ENCODE measurements at places on chromosomes 3 and 15. TPM values are rescaled to one million over a fixed set of nuclear protein-coding genes. Genes with fewer than 3 reads are reported as not detected.

The C3orf85 gene
- 71.9 TPM for total RNA-seq

GRCh38 chr15:37134699-37135131, 34.4 kb upstream of the MEIS2 start:
- no peaks in the 10 kb centered on the region for H3K27me3 ChIP-seq
- H3K4me1 ChIP-seq, result no peaks in the 10 kb centered on the region
- H3K27ac ChIP-seq, result no peak overlapping the region

GRCh38 chr15:41285285-41285684, 47.1 kb downstream of the OIP5 start:
- H3K27me3 ChIP-seq, result no peaks in the 10 kb centered on the region
- peak overlapping the region; percentile 90 for H3K4me3 ChIP-seq
- H3K27ac ChIP-seq, result no peak overlapping the region
- no peaks in the 10 kb centered on the region for H3K4me1 ChIP-seq
- no peak for DNase-seq
- H3K36me3 ChIP-seq, result no peaks in the 10 kb centered on the region

GRCh38 chr3:143471705-143472104, 352.1 kb downstream of the CHST2 start:
- H3K36me3 ChIP-seq, result no peaks in the 10 kb centered on the region
- H3K4me1 ChIP-seq, result no peaks in the 10 kb centered on the region
- H3K27ac ChIP-seq, result no peak overlapping the region
- DNase-seq, result no peak

DNA sequence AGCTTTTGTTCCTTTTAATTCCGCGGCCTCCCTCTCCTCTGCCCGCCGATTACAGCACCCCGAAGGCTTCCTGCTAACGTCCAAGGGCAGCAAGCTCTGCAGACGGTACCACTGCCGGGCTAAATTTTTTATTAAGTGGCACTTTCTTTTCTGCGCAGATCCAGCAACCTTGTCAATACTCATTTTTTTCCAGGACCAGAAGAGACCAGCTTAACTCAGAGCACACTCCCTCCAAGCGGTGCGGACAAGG, 542 bp upstream of the MEIS2 start:
- no peaks in the 10 kb centered on the region for H3K36me3 ChIP-seq
- H3K4me3 ChIP-seq, result peak overlapping the region; percentile 44
- H3K4me1 ChIP-seq, result no peaks in the 10 kb centered on the region
- DNase-seq, result no peak

- H3K4me3 ChIP-seq, result no peak overlapping the region
Observed at GRCh38 chr3:143521803-143522202, 326.5 kb downstream of the SLC9A9 start.

GRCh38 chr3:153400641-153401040, 238.6 kb downstream of the RAP2B start:
- no peak for DNase-seq
- no peak overlapping the region for H3K4me3 ChIP-seq
- no peak overlapping the region for H3K27ac ChIP-seq
- H3K4me1 ChIP-seq, result no peaks in the 10 kb centered on the region
- H3K36me3 ChIP-seq, result no peaks in the 10 kb centered on the region

Data from Peyer's patch (tissue), 4 donors.